Globus pallidus (tissue), 1 donor: ENCODE measurements at places on chromosomes 7 and 10.

DNA sequence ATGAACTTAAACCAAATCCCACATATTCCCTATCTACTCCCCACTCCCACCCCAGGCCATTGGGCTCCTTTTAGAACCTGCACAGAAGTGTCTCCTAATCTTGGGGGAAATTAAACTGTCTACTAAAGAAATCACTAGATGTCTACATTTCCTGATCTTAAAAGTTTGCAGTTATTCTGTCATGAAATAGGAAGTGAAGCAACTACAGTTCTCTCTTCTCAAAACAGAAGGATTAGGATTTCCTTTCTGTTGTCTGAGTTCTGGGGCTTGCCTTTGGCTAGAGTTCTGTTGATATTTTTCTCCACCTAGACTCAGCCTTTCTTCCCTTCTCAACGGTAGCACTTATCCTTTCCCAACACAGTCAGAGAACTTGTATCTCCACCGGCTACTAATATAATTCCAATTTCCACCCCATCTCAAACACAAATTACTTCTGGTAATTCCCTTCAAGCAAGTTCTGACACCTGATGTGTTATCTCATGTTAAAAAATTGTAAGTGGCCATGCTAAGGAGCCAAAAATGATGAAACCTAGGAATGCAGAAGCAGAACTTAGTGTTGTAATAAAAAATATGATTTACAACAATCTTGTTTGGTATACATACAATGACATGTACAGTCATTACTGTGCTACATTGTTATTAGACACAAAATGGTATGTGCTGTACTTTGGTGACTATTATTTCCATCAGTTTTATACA lies 12.1 kb downstream of the OR9A4 start:
- no peak for DNase-seq

- DNase-seq: no peak
Measured at GRCh38 chr10:72808001-72808400, 85.5 kb upstream of the OIT3 start.

- no peak for DNase-seq
Measured at GRCh38 chr7:91266689-91267090, 2.5 kb downstream of the FZD1 start.

GRCh38 chr7:26090927-26091519 lies 61.0 kb upstream of the NFE2L3 start:
- DNase-seq: peak; percentile 78

DNA sequence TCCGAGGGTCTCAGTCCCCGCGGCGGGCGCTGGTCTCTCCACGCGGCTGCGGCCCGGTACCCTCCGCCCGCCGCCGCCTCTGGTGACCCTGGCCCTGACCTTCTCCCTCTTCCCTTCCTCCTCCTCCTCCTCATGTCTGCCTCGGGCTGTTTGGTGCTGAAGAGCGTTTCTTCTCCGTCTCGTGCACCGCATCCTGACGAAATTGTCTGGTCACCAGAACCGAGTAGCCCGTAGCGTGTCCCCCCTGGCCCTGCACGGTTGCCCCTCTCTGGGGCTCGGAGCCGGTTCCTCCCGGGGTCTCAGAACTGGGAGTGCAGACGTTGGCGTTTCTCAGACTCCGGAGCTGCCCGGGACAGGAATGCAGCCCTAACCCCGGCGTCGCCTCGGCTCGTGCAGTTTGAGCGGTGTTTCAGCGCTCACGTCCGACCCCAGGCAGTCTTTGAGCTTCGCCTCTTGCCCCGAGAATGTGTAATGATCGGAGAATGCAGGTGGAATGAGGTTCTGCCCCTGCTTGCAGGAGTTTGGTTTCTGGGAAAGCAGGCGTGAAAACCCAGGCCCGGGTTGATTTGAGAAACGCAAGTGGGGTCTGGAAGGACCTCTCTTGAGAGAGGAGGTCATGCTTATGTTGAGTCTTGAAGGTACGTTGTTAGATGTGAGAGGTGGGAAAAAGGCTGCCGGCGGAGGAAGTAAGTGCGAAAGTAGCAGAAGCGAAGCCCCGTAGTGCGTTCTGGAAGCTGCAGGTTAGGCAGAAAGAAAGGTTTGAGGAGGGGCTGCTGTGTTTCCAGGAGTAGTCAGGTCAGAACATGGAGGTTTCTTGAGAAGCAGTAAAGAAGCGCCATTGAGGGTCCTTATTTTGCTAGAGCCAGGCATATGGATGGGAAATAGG lies 743 bp downstream of the RBM17 start:
- no peak for DNase-seq

GRCh38 chr10:118965645-118966044 lies 63.9 kb upstream of the NANOS1 start:
- DNase-seq: no peak

- DNase-seq: no peak
Measured at GRCh38 chr10:9833942-9834341, 1183.7 kb upstream of the CELF2 start.

- DNase-seq: no peak
Measured at GRCh38 chr7:1739593-1739992, 69.5 kb downstream of the ELFN1 start.

DNA sequence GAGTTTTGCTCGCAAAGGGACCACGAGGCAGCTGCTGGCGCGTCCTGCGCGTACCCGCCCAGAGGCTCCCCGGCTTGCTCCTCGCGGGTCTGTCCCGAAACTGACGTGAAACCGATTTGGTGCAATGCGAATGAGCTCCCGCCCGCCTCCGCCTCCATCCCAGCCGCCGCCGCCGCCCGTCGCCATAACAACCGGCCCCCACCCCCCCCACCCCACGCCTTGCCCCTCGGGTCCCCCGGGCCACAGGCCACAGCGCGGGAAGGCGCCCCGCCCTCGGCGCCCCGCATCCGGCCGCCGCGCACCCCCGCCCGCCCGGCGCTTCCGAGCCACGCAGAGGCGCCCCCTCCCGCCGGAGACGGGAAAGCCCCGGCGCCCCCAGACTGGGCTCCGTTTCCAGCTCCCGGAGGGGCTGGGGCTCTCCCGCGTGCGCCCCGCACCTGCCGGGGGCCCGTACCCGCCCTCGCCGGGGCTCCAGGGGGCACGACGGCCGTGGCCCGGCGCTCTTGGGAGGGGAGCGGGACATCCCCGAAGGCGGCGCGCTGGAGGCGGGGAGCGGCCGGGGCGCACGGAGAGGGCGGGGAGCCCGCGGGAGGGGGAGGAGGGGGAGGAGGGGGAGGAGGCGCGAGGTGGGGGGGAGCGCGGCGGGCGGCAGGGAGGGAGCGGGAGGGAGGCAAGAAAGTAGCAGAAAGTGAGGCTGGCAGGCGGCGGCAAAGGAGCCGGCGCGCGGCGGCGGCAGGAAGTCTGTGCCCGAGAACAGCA lies at the start of gene CAMK1D:
Gene CAMK1D, plus strand, starts transcription at position 678 of the 759 bp plus-strand sequence.
- peak; percentile 55 for DNase-seq

- DNase-seq: no peak
Measured at GRCh38 chr10:92923416-92923815, 75.1 kb downstream of the EXOC6 start.

- peak; percentile 46 for DNase-seq
Measured at GRCh38 chr10:23994459-23995046, 214.4 kb upstream of the KIAA1217 start.

DNA sequence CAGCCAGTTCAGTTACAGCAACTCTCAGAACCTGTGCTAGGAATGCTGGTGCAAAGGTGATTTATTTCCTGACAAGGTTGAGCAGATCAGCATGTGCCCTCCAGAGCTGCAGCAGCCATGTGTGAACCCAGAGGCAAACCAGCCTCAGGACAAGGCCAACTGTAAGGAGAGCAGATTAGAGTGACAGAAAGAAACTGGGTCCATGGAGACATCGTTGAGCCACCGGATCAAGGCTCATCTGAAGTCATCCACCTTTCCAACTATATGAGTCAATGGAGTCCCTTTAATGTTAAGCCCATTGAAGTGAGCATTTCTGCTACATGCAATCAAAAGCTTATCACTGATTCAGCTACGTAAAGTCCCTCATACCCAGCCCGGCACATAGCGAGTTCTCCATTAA lies 26.4 kb downstream of the KCNMA1 start:
- DNase-seq: no peak

DNA sequence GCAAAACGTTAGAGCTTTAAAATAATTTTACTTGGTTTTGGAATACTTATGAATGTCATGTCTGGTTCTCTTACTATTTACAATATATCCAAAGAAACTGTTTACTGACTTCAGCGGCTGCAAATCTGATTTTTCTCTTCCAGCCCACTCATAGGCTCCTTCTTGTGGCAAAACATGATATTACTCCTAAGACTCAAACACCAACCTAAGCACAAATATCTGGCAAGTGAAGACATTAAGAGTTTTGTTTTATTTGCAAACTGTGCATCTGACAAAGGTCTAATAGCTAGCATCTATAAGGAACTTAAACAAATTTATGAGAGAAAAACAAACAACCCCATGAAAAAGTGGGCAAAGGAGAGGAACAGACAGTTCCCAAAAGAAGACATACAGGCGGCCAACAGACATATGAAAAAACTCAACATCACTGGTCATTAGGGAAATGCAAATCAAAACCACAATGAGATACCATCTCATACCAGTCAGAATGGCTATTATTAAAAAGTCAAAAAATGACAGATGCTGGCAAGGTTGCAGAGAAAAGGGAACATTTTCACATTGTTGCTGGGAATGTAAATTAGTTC lies 20.3 kb upstream of the GJC3 start:
- DNase-seq: no peak

DNA sequence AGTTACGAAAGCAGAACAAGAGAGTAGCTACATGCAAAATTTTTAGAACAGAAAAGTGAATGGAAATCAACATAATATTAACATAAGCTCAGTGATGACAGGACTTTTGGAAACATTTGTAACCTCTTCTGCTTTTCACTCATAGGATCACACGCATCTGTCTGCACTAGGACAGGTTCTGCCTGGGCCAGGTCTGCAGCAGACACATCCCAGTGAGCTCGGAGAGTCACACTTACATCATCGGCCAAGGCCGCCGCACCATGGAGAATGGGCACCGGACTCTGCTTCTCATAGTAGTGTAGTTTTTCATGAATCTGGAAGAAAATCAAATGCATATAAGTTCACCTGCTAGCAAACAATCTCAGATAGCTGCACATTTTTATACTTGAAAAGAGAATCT lies 150.9 kb upstream of the ODAD2 start:
- no peak for DNase-seq

DNA sequence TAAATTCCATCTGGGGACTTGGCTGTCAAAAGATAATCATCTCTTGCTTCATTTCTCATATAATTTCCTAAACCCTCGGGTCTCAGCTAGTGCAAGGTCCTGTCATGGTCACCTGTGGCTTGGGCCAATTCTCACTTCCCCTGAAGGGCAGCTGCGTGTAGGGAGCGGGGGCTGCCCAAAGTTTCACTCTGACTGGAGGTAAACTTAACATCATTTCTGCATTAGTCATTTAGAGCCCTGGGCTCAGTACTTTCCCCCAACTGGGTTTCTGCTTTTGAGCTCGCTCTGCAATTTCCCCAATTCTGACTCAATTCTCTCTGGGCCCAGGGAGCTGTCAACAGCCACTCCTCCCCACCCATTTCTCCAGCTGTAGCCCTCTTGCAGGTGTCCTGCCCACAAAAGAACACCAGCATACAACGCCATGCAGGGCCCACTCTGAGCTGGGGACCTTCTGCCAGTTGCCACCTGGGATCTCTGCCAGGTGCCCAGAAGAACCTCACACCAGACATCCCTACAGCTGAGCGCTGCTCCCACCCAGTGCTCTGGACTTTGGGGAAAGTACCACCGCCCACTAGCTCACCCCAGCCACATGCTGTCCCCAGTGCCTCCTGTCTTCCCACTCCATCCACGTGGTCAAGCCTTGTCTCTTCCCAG lies 37.9 kb downstream of the VOPP1 start:
- DNase-seq: peak; percentile 63

GRCh38 chr7:51046103-51046466 lies 263.4 kb upstream of the GRB10 start:
- no peak for DNase-seq

- DNase-seq: no peak
Measured at GRCh38 chr7:142298009-142298408, 40.2 kb upstream of the PRSS58 start.

DNA sequence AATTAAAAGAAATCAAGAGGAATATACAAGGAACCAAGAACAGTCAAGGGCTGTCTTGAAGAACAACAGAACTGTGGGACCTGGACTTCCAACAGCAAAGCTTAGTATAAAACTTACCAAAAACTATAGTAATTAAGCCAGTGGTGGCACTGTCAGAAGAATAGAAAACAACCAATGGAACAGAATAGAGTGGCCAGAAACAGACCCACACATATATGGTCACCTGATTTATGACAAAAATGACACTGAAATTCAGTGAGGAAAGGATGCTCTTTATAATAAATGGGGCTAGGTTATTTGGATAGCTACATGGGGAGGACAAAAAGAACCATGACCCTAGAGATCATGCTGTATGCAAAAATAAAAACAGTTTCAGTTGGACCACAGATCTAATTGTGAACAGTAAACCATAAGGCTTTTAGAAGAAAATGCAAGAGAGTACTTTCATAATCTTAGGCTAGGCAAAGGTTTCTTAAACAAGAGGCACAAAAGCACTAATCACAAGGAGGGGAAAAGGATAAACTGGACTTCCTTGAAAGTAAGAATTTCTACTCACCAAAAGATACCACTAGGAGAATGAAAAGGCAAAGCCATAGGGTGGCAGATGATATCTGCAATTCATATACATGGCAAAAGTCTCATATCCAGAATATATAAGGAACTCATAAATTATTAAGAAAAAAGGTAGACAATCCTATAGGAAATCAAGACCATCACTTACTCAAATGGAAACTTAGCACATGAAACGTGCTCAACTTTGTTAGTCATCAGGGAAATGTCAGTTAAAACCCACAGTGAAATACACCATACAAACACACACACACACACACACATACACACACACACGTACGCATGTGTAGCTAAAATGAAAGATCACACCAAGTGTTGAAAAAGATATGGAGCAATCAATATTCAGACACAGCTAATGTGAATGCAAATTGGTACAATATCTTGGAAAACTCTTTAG lies 20.8 kb downstream of the HYCC1 start:
- no peak for DNase-seq

DNA sequence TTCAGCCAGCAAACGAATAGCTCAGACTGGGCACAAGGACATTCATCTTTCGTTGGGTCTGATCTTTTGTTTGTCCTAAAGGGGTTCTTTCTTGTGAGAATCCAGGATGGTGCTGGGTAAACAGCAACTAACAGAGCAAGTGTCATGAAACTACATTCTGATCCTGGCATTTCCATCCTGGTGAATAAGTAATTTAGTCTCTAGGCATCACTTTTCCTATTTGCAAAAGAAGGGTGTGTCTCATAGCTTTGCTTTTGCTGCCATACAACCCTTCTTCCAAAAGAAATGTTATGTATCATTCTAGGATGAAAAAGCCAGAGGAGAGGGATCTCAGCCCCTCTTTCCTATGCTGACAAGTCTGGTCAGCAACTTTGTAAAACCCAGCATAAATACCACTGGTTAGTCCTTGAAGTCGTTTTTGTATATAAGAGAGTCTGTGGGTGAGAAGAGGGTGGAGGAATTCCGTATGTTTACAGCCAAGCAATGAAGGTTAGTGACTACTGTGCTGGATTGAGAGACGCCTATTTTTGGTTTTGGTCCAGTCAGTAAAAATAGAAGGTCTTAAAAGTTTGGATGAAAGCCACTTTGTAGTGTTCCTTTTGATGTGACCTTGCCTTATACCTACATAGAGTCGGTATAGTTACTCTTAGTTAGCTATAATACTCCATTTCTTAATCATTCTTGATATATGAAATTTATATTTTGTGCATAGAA lies 88.4 kb upstream of the SLC25A13 start:
- DNase-seq: no peak
